Hematopoietic multipotent progenitor cell treated with erythropoietin and hydrocortisone succinate and interleukin-3 and kit ligand, for 8 days (in vitro differentiated cells): ENCODE measurements at places on chromosomes 4 and X.

GRCh38 chr4:40493160-40493559 is 136.5 kb downstream of the RBM47 start:
- no peak for DNase-seq

DNA sequence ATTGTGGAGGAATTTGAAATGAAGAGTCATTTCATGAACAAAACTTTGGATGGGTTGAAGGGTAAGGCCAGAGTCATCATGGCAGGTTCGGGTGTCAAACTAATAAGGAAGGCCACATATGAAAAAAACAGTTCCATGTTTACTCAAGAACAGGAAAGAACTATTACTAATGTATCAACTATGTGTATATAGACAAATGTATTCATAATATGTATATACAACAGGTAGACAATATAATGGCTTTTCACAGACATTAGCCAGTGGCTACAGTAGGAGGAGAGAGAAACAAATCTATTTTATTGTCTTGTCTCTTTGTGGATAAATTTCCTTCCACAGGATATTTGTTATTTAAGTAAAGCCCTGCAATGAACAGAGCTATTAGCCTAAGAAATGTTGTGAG is 101.1 kb downstream of the CBLL2 start:
- no peak for DNase-seq

GRCh38 chrX:40434947-40435346 is 145.8 kb upstream of the ATP6AP2 start:
- DNase-seq = peak; percentile 46

DNA sequence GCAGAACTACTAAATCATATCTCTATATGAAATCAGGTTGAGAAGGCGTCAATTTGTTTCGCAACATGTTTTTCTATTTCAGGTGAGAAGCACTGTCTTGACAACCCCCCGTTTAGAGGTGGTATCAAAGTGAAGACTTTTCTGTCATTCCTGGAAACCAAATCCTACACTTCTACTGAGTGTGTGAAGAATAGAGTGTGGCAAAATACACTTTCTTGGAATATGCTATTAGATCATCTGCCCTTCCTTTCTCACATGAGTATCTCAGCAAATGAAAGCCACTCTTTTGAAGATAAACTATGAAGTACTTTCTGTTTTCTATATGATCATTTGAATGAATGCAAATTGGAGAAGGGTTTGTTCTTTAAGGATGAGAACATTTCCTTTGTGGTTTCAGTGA is 174.0 kb upstream of the FMR1 start:
- no peak for DNase-seq
